ENCODE measurements at places on chromosomes 7 and 10. TPM values are rescaled to one million over a fixed set of nuclear protein-coding genes. Genes with fewer than 3 reads are reported as not detected.
A peak's percentile ranks its signal among the peaks of the same experiment; 100 is the strongest.

DNA sequence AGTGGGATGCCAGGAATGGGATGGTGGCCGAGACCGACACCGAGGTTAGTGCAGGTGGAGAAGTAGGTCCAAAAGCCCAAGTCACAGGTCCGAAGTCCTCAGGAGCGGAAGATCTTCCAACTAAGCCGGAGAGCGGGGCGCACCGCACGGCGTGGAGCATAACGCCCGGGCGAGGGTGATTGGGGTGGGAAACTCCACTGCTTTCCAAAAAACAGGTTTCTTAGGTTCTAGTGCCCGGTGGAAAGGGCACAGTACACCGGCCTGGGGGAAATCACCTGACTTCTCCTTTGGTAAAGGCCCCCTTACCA is 11.4 kb upstream of the SPAG6 start:
- DNase-seq = no peak

DNA sequence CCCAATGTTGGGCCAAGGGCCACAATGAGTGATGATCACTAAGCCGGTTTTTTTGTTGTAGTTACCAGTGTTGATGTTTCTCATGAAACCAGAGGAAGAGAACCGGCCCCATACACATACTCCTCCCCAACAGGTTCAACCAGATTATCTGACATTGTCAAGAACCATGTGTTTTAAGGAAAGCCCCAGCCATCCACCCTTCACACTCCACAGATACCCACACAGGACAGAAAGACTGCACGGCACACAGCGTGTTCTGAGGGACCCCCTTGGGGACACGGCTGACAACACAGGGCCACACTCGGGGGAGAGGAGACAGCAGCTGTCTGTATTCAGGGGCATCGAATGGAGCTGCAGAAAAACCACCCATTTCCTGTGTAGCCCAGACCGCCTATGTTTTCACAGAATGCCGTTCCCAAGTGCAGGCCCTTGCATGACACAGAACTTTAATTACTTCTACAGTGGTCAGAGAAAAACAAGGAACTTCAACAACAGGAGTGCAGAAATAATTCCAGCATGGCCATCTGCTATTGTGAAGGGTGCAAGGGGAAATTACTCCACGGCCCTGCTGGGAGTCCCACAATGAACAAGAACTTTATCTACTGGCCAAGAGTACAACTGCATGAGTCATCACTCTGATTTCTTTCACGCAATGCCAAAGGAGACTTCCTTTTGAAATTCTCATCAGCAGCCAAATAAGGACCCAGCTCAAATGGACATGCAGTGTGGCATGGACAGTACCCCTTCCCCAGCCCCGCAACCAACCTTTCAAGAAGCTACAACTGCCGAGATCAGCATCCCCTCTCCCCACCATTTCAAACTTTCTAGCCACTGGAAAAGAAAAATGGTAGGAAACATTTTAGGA is 2.3 kb downstream of the KLF6 start:
- no peak for DNase-seq

- no peak for DNase-seq
Measured at GRCh38 chr10:16581202-16581601, 59.5 kb upstream of the C1QL3 start.

GRCh38 chr7:94129443-94130140 is 125.4 kb upstream of the BET1 start:
- DNase-seq = no peak

DNA sequence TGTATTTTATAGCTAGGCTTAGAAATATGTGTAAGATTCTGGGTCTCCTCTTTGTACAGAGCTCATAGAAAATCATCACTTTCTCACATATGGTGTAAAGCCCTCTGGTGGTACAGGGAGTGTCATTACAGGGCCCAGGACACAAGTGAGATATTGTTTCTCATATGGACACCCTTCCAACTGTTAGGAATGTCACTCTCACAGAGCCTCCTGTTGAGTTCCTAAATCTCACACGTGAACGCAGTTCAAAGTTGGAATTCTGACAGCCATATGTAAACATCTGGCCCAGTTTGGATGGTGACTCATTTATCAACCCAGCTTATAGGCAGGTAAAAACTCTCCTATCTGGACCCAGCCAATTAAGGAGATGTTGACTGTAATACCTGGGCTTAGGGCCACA is 35.4 kb upstream of the ZNF107 start:
- DNase-seq = peak; percentile 11

- no peak for DNase-seq
Measured at GRCh38 chr10:102269017-102269416, 23.7 kb downstream of the GBF1 start.

DNA sequence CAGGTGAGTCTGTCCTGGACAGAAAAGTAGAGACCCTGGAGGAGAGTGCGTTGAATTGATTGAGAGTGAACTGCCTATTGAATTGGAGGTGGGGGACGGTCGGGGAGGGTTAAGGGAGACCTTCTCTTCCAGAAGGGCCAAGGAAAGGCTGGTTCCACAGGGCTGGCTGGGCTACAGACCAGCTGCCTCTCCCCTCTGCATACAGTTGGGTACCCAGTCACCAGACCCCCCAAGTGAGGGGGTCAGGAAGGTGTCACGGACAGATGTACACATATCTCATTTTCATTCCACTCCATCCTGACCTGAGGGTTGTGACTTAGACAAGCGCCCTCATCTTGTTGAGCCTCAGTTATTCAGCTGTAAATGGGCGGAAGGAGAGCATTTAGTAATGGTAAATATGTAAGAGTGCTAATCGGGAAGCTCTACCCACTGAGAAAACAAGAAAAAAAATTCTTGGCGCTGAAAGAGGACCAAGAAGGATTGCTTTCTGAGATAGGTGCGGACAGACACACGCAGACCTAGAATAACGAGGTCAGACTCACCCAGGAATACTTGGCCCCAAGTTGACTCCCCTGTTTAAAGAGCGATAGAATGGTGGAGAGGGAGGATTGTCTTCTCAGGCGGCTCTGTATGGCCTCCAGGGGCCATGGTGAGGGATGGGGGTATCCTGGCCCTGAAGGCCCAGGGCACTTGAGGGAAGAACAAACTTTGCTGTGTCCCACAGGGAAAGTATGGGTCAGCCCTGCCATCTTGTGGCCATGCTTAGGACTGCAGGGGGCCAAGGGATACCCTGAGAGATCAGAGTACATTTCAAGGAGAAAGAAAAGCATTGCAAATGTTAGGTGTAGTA is 7.2 kb upstream of the MBL2 start:
- peak; percentile 40 for DNase-seq

DNA sequence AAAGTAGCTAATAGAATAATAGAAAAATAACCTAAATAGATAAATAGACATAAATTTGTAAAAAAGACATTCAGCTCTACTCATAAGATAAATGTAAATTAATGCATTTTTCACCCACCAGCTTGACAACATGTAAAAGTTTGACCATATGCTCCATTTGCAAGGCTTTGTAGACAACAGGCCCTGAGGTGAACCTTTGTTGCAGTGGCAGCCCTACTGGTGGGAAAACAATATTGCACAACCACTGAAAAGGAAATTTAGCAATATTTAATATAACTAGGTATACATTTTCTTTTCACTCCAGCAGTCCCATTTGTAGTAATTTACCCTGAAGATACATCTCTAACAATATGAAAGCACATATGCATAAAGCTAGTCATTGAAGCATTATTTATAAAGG is 39.0 kb upstream of the ADRA2A start:
- no peak for DNase-seq

GRCh38 chr10:61170594-61170993 is 226.6 kb upstream of the RHOBTB1 start:
- DNase-seq = no peak

DNA sequence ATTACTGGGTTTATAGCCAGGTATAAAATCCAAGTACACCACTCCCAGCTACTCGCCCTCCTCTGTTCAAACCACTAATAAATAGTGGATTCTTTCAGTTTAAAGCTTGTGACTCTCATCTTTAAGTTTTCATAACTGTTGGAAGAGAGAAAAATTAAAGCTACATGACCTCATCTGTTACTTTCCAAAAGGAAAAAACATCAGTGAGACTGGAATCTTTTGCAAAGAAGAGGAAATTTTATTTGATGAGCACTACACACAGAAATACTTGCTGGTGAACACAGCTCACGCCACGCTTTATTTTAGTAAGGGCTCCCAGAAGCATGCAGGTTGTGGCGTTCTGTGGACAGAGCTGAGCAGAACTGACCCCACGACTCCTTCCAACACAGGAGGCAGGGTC is 527.0 kb upstream of the MGMT start:
- DNase-seq = no peak

DNA sequence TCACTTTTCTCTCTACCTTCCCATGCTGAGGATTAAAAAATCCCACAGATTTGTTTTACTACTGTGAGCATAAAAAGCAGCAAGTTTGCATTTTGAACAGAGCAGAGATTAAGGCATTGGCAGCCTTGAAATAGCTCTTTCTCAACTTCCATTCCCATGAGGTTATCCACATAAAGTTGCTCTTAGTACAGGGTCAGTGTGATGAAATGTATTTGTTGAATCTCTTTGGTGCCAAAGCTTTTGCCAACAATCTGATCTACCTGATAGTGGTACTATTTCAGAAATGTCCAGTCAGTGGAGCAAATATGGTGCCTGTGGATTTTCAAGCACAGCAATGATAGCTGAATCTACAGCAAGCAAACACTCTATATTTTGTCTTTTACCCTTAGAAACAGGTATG is 254.8 kb downstream of the INHBA start:
- DNase-seq = no peak

DNA sequence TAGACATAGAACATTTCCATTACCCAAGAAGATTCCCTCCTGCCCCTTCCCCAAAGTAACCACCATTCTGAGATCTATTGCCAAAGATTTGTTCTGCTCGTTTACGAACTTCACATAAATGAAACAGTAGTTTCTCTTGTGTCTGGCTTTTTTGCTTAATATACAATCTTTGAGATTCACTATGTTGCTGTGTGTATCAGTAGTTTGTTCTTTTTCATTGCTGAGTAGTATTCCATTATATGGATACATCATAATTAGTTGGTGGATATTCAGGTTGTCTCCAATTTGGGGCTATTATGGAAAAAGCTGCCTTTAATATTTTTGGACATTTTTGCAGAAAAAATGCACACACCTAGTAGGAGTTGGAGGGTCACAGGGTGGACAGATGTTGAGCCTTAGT is 124.3 kb downstream of the SLIT1 start:
- no peak for DNase-seq

- no peak for DNase-seq
Measured at GRCh38 chr10:22427101-22427500, 81.8 kb downstream of the SPAG6 start.

DNA sequence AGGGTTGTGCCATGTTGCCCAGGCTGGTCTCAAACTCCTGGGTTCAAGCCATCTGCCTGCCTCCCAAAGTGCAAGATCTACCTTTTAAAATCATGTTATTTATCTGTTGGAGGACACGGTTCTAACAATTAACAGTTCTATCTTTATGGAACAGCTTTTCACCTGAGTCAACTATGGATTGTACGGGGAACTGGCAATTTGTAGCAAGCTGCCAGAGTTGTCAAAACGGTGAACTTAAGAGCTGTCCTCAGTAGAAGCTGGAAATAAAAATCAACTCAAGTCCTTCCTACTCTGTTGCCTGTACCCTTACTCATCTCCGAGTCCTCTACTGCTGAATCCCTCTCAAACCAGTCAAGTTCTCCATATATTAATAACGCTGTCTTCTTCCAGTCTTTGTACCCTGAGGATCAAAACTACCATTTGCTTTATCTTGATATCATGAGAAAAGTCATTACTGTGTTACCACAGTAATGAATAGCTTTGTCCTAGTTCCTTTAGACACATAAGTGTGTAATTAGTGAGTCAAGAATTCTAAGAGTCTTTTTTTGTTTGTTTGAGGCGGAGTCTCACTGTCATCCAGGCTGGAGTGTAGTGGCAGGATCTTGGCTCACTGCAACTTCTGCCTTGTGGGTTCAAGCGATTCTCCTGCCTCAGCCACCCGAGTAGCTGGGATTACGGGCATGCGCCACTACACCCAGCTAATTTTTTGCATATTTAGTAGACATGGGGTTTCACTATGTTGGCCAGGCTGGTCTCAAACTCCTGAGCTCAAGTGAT is 28.2 kb downstream of the HBP1 start:
- no peak for DNase-seq

GRCh38 chr10:7902413-7902812 is 84.1 kb downstream of the TAF3 start:
- no peak for DNase-seq

DNA sequence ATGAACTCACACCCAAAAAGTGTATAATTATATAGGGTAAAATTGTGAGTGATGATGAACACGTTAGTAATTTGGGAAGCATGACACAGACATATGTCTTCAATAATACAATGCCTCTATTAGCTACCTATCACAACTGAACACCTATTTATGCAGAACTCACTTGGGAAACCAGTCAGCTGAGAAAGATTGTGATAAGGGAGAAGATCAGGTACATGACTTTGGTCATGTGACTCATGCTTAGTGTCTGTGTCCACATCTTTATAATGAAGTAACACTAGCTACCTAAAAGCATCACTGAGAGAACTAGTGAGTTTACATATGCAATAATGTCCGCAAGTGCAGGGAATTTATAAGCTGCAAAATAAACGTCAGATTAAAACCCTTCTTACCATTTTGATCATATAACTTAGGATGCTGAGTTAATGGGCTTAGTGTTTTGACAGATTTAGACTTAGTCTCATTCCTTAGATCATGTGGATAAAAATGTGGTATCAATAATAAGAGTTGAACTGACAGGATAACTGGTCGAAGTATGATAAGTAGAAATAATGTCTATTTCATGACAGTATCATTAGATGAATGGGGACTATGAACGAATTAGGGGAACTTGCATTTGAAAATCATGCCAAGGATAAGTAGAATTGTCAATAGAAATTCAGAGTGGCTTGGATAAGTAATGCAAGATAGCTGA is 11.6 kb downstream of the VWDE start:
- DNase-seq = no peak

DNA sequence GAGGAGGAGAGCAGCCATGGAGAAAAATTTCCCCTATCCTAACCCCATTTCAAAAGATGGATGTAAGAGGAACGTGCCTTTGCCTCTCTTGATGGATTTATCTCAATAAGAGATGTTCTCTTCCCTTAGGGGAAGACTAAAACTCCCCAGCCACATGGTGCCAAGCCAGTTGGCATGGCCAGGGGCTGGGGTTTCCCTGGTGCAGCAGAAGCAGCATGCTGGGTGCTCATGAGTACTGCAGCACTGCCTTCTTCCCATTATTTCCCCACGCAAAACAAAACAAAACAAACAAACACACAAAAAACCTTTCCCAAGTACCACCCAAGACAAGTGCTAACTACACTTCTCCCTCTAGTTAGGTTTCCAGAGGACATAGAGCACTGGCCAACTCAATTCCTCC is 97.2 kb downstream of the DOCK4 start:
- DNase-seq = no peak

- DNase-seq = peak; percentile 1
Measured at GRCh38 chr7:134024739-134025138, 102.4 kb upstream of the LRGUK start.

- no peak for DNase-seq
Measured at GRCh38 chr10:90075995-90076394, 374.6 kb downstream of the KIF20B start.

KLF14 gene
- 0.46 TPM for polyA plus RNA-seq

AMZ1 gene
- polyA plus RNA-seq = 0.43 TPM

RET gene
- polyA plus RNA-seq = 21.3 TPM

VSTM4 gene
- polyA plus RNA-seq = 12.2 TPM

C10orf62 gene
- polyA plus RNA-seq = 3.5 TPM

CRHR2 gene
- 0.20 TPM for polyA plus RNA-seq
